ENCODE measurements at places on chromosomes 2 and 18.

GRCh38 chr2:160898581-160899307 lies 261.5 kb upstream of the TANK start:
- DNase-seq: no peak

DNA sequence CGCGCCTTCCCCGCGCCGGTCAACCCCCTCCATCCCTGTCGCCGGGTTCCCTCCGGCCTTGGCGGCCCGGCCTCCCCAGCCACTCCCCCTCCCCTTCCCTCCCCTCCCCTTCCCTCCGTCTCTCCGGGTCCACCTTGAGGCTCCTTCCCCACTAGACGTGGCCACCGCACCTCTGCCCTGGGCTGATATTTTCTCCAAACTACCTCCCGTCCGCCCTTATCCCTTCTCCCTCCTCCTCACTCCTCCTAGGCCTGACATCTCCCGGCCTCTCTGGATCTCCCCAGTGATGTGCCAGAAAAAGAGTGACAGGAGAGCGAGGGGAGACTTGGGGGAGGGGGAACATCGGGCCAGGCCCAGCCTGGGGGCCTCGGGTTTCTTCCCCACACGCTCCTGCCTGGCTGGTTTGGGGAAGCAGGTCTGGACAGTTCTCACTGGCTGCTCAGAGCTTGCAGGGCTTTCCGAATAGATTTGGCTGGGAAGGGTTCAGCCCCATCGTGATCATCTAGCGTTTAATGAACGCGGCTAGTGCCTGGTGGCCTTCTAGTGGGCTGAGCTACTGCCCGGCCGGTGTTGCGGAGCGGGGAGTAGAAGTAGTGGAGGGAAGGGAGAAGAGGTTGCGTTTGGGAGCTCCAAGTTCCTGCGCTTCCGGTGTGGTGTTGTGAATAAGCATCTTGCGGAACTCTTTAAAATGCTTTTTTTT lies 641 bp downstream of the MAPRE3 start:
- no peak for DNase-seq

GRCh38 chr2:100272841-100273329 lies 49.4 kb downstream of the LONRF2 start:
- no peak for DNase-seq

GRCh38 chr2:217297096-217297495 lies 437.2 kb upstream of the TNP1 start:
- DNase-seq: no peak

GRCh38 chr2:10036095-10036884 lies 7.1 kb upstream of the KLF11 start:
- DNase-seq: no peak

GRCh38 chr2:96775160-96775559 lies 14.5 kb downstream of the CNNM4 start:
- DNase-seq: no peak

DNA sequence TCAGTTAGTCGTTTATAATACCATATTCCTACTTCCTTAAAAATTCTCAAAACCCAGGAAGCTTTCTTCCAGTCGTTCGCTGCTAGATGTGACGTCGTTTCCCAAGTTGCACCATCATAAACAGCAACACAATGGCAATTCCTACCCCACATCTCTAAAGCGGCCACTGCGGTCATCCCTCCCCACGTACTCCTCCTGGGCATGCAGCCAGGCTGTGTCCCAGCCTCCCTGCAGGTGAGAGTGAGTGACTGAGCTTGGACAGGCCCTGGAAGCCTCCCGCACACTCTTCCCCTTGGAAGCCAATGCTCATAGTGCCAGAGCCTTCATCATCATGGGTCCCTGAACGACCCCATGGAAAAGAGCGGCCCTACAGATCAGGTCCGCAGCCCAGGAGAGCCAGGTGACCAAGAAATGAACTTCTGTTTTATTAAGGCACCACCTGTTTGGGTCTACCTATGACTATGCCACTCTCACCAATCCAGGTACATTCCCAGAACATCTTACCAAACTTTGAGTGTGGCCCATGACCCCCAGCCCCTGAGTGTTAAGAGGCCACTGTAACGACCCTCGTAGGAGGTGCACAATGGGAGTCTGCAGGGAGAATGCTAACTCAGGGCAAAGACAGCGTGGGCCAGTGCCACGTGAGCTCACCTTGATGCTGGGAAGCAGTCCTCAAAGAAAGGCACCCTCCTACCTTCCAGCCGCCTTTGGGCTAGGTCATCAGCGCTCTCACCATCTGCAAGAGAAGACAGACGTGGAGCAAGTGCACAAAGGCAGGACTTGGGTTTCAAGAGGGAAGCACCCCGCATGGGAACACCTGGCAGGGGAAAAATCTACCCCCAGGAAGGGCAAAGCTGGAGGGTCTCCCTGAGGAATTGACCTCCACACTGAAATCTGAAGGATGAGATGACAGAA lies 74.7 kb upstream of the RAB6C start:
- DNase-seq: no peak

DNA sequence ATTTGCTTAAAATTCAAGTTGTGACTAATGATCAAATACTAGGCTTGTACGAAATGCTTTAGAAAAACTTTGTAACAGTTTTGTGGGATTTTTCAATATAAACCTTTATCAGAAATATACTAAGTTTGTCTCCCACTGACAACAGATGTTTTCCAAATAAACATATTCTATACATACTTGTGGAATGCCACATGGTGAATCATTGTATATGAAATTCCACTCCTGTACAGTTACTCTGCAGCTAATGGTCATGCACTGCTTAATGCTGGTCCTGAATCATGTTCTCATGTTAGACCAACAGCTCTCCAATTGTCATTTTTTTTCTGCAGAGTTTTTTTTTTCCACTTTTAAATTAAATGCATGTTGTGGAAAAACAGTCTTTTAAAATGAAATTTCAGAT lies 90.1 kb downstream of the DPP4 start:
- no peak for DNase-seq

GRCh38 chr18:48050176-48050575 lies 119.7 kb upstream of the SMAD2 start:
- DNase-seq: no peak

DNA sequence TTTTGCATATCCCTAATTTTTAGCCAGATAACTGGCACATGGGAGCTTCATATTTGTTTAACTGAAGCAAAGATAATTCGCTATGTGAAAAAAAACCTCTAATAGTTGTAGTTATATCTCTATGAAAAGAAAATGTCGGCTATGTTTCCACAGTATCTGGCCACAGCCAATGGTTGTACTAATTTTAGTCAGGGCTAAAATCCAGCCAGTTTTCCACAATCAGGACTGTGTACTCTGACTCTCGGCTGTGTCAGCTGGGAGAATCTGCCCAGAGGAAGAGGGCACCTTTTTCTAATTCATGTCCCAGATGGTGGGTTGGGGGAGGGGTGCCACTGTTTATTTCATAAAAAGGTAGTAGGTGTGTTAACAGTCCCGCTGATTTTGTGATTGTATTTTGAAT lies 38.8 kb downstream of the STRADB start:
- no peak for DNase-seq

DNA sequence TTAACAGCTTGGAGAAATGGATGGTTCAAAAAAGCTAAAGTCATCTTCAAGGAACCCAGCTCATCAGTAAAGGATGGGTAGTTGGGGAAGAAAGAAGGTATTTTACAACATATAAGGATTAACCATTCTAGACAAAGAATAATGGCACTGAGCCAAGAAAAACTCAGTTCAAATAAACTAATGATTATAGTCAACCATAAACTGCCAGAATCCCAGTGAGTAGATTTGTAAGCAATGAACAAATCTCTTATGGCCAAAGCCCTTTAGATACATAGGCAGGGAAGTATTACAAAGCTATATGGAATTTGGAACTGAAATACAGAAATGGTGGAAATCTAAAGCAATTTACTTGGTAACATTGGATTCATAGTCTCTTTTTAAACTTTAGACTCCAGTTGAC lies 92.4 kb upstream of the ZFP36L2 start:
- DNase-seq: no peak

DNA sequence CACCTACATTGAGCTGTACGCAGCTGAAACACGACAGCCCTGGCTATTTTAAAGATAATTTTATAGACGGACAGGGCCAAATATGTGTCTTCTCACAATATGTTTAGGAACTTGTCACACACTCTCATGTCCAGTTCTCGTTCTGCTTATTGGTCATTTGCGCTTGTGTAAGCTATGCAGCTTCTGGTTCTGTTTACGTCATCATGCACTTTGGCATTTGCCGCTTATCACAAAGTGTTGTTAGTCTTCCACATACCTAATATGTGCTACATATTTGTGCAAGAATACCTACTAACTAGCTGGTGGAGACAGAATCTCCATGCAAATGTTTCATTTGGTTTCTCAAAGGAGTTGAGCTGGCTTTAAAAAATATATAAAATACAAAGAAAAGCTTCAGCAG lies 7.5 kb upstream of the ZNF516 start:
- DNase-seq: no peak

GRCh38 chr2:188349019-188349418 lies 57.3 kb downstream of the GULP1 start:
- no peak for DNase-seq

- DNase-seq: no peak
Observed at GRCh38 chr18:65347446-65347845, 403.4 kb upstream of the CDH7 start.

DNA sequence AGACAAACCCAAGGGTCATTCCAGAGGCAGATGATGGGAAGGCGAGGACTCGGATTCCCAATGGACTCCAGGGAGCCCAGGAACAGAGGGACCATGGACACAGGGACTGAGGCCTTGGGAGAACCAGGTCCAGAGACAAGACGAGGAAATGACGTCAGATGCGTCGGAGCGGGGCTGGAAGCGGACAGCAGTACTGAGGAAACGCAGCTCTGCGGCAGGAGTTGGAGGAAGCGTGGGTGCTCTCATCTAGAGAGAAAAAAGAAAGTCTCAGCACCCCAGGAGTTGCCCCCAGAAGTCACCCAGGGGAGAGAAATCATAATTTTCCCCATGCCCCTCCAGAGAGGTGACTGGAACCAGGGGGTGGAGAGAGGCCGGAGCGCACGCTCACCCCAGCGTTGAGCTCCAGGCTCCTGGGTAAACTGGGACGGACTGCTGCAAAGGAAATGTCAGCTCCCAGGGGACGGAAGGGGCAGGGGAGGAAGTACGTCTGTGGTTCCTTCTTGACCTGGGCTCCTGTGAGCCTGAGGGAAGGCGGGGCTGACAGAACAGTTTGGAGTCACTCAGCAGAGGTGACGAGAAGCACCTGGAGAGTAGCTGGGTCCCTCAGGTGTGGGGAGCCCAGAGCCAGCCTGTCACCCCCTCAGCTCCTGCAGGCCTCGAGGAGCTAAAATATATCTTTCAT lies 44.7 kb downstream of the CMPK2 start:
- no peak for DNase-seq

DNA sequence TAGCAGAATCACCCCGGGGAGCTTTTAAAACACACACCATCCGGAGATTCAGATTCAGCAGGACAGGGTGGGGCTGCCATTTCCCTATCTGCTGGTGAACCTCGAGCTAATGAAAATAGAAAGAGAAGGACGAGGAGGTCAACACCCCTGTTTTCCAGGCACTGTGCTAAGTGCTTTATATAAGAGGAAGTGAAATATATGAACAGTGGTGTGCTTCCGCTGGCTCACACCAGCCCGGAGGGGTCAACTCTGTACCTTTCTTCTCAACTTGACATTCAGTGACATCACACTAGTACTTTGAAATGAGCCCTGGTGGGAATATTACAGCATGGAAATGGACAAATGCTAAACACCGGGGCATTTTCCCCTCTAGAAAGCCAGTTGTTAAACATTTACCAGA lies 108.3 kb upstream of the LTBP1 start:
- DNase-seq: no peak

GRCh38 chr2:170694316-170694715 lies 20.8 kb upstream of the SP5 start:
- no peak for DNase-seq

DNA sequence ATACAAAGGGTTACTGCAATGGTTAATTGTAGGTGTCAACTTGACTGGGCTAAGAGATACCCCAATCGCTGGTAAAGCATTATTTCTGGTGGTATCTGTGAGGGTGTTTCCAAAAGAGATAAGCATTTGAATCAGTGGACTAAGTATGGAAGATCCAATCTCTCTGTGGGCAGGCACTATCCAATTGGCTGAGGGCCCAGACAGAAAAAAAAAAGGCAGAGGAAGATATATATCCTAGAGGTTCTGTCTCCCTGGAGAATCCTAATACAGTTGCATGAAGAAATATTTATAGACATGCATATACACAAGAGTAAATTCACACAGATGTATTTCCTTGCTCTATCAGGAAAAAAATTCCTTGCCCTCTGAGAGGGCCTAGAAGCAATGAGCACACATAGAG lies 43.9 kb downstream of the TBC1D8 start:
- DNase-seq: no peak

- no peak for DNase-seq
Observed at GRCh38 chr2:189834059-189834458, 49.8 kb downstream of the PMS1 start.

DNA sequence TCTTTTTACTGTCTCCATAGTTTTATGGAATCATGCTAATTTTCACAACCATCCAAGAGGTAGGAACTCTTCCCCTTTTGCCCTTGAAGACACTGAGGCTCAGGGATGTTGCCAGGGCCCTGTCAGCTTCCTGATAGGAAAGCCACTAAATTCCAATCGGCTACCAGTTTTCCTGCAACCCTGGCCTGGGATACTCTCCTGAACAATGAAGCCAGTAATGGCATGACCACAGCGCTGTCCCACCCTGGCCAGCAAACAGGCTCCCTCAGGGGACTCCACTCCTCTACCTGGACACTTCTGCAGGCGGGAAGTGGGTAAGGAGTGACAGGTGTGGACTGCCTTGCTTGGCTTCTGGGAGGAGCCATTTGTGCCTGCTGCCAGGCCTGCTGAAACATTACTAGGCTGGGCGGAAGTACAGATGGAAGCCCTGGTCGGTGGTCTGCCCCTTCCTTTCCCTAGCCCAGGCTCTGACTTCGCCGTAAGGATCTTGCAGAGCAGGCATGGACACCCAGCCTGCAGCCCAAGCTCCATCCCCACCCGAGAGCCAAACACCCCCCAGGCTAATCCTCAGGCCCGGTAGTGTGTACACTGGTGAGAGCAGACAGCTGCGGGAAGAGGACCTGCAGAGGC lies 78.8 kb upstream of the SMAD2 start:
- DNase-seq: no peak

- DNase-seq: no peak
Observed at GRCh38 chr2:122167515-122167914, 412.1 kb downstream of the TSN start.

DNA sequence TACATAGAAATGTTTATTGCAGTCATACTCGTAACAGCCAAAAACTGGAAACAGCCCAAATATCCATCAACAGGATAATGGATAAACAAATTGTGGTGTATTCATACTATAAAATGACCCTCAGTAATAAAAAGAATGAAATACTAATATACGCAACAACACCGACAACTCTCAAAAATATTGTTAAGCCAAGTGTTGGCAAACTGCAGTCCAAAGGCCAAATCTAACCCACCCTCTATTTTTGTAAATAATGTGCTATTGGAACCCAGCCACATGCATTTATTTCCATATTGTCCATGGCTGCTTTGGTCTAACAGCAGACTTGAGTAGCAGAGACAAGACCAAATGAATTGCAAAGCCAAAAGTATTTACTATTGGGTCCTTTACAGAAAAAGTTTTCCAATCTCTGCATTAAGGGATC lies 151.0 kb downstream of the MREG start:
- no peak for DNase-seq

- no peak for DNase-seq
Observed at GRCh38 chr2:69735686-69736085, 6.2 kb upstream of the ANXA4 start.

Data from stimulated activated CD4-positive, alpha-beta T cell treated with anti-CD3 and anti-CD28 coated beads, Interleukin-1b, Interleukin-23, amount 100 ng/mL, for 1 hour (primary cell).